ENCODE measurements at places on chromosomes 6 and 20.
A peak's percentile ranks its signal among the peaks of the same experiment; 100 is the strongest.

- DNase-seq: peak; percentile 62
Measured at GRCh38 chr6:1611322-1611571, 1.5 kb downstream of the FOXC1 start.

DNA sequence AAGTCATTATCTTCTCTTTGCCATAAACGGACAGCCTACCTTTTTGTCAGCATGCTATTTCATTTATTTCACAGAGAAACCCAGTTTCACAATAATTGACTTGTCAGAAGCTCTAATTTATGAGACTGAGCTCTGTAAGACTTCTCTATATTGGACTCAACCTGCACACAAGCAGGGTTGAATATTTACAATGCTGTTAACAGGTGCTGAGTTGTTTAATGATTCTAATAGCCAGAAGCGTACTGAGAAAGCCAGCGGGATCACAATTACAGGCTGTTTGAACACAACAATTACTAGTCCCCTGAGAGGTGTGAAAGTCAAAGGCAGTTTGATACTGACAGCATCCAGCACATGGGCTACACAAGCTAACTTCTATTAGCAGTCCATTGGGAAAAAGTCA lies 128.2 kb upstream of the SIM1 start:
- DNase-seq: no peak

DNA sequence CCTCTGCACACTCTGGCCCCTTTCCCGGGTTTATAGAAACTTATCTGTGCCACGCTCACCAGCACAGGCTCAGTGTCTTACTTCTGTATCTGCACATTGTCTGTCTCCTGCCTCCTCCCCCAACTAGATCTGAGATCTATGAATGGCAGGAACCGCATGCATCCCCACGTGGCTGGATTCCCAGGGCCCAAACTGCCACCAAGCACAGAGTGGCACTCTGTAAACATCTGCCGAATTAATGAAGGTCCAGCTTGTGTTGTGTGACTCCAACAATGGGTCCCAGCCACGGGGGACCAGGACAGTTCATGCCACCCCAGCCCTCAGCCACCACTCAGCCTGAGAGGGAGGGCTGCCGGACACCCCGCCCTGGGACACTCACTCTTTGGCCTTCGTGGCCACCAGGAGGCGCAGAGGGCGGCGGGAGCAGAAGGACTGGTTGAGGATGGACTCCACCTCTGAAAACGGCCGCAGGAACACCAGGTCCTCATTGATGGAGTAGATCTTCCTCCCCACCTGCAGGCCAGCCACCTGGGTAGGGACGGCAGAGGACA lies 171.1 kb downstream of the PREX1 start:
- no peak for DNase-seq

- DNase-seq: no peak
Measured at GRCh38 chr6:31576897-31577578, 1.7 kb downstream of the TNF start.

- DNase-seq: no peak
Measured at GRCh38 chr6:128259029-128259724, 261.2 kb downstream of the PTPRK start.

DNA sequence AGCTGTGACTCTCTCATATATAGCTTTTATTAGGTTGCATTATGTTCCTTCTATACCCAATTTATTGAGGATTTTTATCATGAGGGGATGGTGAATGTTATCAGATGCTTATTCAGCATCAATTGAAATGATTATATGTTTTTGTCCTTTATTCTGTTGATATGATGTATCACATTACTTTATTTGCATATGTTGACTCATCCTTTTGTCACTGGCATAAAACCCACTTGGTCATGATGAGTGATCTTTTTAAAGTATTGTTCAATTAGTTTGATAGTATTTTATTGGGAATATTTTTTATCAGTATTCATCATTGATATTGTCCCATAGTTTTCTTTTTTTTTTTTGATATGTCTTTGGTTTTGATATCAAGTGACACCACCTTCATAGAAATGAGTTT lies 529.9 kb downstream of the MMUT start:
- no peak for DNase-seq

GRCh38 chr20:15310361-15310760 lies 972.9 kb upstream of the FLRT3 start:
- no peak for DNase-seq

DNA sequence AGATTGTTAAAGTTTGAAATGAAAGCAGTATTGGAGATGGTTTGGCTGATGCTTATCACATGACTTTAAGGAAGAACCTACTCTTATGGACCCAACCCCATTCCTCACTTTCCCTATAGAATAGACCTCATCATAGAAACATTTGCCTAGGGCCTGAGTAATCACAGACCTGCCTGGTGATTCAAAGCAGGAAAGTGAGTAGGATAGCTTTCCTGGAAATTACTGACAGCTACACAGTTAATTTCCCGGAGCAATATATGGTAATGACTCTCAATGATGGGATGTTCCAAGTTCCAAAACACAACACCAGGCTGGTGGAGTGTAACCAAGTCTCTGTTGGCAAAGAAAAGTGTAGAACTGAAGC lies 233.8 kb downstream of the SIM1 start:
- DNase-seq: peak; percentile 36

DNA sequence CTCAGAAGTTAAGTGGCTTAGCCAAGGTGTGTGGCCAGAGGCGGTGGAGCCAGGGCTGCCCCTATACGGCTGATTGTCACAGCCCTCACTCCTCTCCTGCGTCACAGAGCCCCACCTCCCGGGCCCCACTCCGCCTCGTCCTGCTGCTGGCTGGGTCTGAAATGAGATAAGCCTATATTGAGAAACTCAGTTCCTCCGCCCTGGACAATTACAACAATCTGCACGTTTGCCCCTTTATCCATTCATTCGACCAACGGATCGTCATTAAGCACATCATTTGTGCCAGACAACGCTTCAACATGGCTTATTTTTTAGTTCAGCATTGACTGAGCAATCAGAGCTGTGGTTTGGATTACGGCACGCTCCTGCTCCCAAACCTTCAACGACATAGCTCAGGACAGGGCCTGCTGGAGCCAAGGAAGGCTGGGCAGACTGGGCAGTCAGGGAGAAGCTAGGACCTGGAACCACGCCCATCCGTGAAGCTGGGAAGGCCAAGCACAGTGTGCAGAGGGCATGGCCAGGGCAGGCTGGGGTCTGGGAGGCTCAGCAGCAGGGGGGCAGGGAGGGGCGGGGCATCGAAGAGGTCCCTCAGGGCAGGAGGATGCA lies 16.6 kb upstream of the EZR start:
- DNase-seq: no peak

DNA sequence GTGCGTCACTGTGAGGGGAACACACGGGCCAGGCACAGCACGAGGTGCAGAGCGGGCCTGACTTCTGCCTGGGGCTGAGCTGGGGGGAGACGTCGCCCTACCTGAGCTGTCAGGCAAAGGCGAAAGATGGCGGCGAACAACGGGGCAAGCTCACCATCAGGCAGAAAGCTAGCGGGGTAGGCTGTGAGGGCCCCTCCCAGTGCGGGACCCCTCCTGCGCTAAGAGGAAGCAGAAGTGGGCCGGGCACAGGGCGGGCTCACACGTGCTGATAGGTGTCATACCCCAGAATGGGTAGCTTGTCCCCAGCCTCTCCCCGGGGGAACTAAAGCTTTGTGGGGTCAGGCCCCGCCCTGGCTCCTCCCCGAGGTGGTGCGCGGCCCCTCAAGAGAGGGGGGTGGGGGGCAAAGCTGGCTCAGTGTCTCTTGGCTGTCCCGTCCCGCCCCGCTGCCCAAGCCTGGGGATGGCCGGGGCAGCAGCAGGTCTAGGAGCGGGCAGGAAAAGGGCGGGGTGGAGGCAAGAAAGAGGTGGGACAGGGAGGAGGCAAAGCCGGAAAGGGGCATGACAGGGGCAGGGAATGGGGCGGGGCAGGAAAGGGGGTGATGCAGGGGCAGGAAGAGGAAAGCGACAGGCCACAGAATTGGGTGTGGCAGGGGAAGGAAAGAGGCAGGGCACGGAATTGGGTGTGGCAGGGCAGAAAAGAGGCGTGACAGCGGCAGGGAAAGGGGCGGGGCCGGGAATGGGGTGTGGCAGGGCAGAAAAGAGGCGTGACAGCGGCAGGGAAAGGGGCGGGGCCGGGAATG lies 14.7 kb downstream of the UCKL1 start:
- DNase-seq: peak; percentile 35

DNA sequence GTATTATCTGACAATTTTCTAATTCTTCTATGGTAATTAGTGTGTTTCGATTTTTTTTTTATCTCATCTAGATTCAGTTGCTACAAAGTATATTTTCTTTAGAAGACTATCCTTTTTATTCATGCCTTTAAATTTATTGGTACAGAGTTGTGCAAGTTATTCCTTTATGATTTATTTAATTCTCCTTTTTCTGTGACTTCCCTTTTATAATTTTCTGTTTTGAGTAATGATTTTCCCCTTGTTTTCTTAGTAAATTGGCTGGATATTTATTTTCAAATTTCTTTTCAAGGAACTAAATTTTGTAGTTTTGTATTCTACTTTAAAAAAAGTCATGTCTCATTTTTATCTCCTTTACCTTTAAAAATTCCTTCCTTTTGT lies 2.4 kb upstream of the IL22RA2 start:
- DNase-seq: no peak

DNA sequence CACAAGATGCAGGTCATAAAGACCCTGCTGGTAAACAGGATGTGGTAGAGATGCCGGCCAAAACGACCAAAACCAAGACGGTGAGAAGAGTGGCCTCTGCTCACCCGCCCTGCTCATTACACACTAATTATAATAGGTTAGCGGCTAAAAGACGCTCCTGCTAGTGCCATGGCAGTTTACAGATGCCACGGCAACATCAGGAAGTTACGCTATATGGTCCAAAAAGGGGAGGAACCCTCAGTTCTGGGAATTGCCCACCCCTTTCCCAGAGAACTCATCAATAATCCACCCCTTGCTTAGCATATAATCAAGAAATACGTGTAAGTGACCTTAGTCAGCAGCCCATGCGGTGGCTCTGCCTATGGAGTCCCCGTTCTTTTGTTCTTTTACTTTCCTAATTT lies 17.6 kb downstream of the BHLHE23 start:
- DNase-seq: no peak

GRCh38 chr20:25024171-25024570 lies 31.6 kb upstream of the APMAP start:
- DNase-seq: no peak

- no peak for DNase-seq
Measured at GRCh38 chr20:56212091-56212490, 36.4 kb upstream of the MC3R start.

DNA sequence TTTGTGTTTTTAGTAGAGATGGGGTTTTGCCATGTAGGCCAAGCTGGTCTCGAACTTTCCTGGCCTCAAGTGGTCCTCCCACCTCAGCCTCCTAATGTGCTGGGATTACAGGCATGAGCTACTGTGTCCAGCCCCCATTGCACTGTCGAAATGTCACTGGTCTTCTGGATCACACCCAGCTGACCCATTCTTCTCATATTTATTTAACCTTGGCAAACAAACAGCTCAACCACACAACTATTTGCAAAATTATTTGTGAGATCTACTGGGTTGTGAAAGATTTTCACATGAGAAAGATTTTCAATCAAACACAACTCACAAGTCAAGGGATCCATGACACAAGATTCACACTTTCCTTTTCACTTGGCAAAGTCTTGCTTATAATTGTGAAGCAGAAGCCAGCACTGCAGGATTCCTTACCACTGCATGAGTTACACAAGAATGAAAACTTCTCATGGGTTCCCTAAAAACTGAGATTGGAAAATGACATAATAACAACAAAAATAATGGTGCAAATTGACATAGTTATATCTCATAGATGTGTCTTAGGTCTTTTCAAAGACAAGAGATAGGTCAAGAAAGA lies 2.0 kb upstream of the CST9L start:
- DNase-seq: no peak

- DNase-seq: no peak
Measured at GRCh38 chr6:108441141-108441540, 119.6 kb upstream of the FOXO3 start.

GRCh38 chr20:2005831-2006426 lies 12.1 kb upstream of the PDYN start:
- peak; percentile 66 for DNase-seq

GRCh38 chr6:610882-611281 lies 46.0 kb downstream of the HUS1B start:
- DNase-seq: no peak

DNA sequence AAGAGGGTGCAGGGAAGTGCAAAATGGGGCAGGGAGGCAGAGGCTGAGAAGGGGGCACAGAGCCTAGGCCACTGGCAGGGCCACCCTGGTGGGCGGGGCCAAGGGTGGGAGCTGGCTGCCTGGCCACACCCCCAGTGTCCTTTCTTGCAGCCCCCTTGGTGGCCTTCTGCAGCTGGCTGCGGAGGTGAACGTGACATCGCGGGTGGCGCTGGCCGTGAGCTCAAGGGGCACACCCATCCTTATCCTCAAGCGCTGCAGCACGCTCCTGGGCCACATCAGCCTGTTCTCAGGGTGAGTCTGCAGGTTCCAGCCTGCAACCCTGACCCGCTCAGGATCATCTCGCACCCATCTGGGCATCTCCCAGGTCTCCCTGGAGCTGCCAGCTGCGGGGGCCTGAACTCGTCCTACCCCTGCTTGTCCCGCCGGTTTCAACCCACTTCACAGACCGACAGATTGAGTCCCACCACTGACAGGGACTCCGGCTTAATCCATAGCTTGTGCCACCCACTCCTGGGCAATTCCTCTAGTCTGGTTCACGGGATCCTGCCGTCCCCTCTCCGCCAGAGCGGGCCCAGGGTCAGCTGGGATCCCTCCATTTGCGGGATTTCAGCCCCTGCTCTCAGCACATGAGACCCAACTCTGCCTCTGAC lies 6.2 kb downstream of the BPIFB3 start:
- no peak for DNase-seq

GRCh38 chr6:101537753-101538316 lies 144.3 kb downstream of the GRIK2 start:
- no peak for DNase-seq

DNA sequence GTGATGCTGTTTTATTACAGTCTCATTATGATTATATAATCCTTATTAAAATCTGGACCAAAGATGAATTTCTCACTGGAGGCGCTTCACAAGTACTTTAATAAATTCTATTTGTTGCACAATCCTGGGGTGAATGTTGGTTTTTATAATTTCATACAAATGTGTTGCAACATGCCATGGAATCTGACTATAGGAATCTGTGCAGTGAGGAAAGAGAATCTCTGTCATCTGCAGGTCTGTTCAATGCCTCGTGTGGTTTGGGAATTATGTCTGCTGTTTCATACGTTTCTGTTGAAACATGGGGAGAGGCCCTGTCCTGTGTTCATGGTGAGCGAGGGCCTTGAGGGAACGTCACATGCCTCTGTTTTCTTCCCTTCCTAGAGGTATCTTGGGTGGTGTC lies 277.3 kb downstream of the CDH4 start:
- no peak for DNase-seq

GRCh38 chr6:170450916-170451761 lies 102.0 kb downstream of the PSMB1 start:
- DNase-seq: no peak

DNA sequence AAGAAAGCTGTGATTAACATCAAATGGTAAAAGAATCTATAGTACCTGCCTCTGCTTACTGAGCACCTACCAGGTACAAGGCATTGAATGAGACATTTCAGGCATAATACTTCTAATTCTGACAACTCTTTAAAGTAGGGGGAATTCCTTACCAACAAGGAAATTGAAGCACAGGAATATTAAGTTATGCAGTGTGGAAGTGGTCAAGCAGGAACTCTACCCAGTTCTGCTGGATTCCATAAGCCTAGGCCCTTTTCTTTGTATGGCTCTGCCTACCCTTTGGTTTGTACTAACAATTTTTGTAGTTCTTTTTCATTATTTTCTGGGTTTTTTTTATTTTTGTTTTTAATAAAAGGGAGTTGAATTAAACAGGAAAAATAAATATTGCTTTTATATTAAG lies 114.5 kb downstream of the MAP3K5 start:
- DNase-seq: no peak

GRCh38 chr20:46117704-46118467 lies at the start of gene CD40:
Gene CD40, plus strand, starts transcription at chr20:46118314. Its CDS starts 30 bp downstream, at chr20:46118344.
- DNase-seq: peak; percentile 95

- DNase-seq: no peak
Measured at GRCh38 chr20:19880256-19881079, 122.4 kb downstream of the RIN2 start.
